ENCODE measurements at places on chromosomes 12 and 14. TPM values are rescaled to one million over a fixed set of nuclear protein-coding genes. Genes with fewer than 3 reads are reported as not detected.

- DNase-seq = no peak
These were observed 87.2 kb downstream of the PPM1H start for GRCh38 chr12:62847709-62848108.

DNA sequence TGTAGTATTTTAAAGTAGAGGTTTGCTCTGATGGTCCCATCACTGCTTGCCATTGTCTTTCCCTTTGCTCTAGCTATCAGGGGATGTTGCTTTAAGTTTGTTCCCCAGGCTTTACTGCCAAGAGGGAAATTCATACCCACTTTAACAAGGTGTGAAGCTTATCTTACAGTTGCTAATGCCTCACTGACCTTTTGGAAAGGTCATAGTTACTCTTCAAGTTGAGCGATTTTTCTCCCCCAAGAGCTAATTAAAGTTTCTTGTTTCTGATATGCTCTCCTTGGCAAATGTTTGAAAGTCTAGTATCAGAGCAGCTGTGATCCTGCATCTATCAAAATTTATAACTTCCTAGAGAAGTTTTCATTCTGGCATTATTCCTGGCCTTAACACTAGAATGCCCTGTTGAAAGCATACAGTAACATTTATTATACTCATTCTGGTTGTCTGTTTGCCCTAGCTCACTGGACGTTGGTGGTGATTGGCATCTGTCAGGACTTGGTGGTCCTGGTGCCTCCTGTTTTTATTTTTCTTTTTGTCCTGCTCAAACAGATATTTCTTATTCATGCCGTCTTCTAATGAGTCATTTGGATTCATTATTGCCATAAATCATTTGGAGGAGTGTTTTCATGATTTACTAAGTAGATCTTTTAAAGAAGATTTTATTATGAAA, 8.1 kb downstream of the ATP2A2 start:
- DNase-seq = no peak

DNA sequence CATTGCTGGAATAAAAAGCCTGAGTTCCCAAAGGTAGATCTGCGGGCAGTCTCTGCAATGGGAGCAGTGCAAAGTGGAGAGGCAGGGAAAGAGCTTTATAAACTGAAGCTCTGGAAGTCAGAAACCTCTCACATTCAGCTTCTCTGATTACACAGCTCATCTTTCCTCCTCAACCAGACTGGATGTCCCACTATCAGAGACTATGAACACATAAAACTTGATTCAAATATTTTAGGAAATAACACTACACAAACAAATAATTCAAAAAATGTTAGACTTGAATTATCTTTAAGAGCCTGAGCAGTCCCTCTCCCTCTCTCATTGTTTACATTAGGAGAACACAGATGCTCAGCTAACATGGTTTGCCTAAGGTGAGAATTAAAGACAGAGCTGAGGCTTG, 72.9 kb downstream of the DENND5B start:
- DNase-seq = no peak

DNA sequence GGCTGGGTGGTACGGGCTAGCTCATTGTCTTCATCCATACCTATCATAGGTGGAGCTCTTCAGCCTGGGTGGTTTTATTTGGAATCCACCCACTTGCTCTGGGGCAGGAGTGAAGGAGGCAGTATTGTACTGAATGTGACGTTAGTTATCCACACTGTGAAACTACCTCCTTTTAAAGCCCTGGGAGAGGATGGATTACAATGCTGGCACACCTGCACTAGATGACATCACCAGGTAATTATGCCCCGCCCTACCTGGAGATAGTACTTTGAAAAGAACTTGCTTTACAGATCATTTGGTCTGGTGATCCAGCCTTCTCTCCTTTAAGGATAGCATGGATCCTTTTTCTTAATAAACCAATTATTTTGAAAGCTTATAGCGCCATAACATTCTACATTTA, 78.0 kb downstream of the B4GALNT3 start:
- no peak for DNase-seq

DNA sequence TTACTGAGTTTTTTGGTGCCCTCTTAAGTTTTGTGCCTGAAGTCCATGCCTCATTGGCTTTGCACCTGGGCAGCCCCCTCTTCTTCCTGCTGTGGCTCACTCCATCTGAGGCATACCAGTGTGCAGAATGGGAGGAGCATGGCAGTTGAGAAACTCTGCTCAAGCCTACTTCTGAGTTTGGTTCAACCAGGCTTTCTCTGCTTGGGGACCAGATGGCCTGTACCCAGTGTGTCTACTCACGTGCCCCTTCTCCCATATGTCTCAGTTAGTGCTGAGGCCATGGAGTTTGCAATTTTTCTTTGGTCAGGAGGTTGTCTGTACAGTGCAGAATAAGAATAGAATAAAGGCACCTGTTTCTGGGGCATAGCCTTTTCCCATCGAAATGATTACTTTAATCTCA, 383.3 kb upstream of the DDHD1 start:
- DNase-seq = no peak

The MYO1A gene
- polyA plus RNA-seq = not detected

The RILPL1 gene
- 4.4 TPM for polyA plus RNA-seq

The BEGAIN gene
- polyA plus RNA-seq = 0.60 TPM

The TMEM263 gene
- polyA plus RNA-seq = 7.1 TPM

The SCNN1A gene
- polyA plus RNA-seq = 37.1 TPM

The SLC39A2 gene
- polyA plus RNA-seq = not detected
